SW480 (cell line): ENCODE measurements at places on chromosomes 2 and 18.
A peak's percentile ranks its signal among the peaks of the same experiment; 100 is the strongest.

DNA sequence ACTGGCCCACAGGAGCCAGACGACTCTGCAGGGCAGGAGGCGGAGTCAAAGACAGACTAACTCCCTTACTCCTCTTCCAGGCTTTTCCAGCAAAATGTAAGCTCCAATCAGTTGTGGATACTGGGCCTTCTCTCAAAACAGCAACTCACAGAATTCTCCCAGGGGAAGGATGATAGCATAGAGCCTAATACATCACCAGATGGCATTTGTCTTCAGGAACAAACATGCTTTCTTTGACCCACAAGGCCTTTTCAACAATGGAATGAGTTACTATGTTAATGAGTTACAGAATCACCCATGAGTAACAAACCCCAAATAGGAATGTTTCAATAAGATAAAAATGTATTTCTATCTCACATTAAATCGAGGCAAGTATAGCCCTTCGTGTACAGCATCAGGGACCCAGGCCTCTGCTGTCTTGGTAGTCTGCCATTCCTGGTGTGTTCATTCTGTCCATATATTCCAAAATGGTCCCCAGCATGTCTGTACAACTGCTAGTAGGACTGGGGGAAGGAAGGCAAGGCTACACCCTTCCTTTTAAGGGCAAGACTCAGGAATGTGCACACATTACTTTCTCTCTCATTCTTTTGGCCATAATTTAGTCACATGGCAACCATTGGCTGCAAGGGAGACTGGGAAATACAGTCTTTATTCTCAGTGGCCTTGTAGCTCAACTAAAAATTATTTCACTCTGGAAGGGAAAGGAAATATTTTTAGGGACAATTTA is 76.4 kb downstream of the BOD1L2 start:
- no peak for DNase-seq

DNA sequence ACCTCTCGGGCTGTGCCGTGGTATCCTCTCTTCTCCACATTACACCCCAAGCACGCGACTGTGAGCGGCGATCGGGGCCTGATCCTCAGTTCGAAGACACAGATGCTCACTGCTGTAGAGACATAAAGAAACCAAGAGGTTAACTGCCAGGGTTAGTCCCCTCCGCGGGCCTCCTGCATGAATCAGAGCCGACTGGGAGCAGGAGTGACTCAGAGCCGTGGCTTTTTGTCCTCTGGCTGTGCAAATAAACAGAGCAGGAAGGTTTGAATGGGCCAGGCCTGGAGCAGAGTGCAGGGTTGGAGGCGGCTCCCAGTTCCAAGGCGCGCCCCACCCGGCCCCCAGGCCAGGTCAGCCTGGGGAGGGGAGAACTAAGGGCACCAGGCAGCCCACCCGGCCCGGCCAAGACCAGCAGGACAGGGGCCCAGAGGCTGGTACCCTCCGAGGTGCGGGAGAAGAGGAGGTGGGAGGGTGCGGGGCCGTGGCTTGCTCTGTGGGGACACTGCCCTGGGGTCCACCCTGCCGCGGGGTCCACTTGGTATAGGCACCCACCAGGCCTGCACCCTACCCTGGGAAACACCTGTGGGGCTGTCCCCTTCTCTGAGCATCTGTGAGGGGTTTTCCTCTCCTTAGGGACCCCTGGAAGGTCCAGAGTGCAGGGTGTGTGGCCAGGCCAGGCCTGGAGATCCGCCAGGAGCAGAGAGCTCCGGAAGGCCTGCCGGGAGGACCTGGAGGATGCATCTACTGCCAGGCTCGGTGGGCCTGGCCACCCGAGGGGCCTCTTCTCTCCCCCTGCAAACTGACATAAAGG is 16.5 kb downstream of the TWIST2 start:
- peak; percentile 93 for DNase-seq

GRCh38 chr2:27634291-27634690 is 5.4 kb downstream of the GPN1 start:
- no peak for DNase-seq

- no peak for DNase-seq
These were observed 112.4 kb downstream of the SPP2 start for GRCh38 chr2:234162861-234163260.

- no peak for DNase-seq
These were observed 102.3 kb downstream of the KCNF1 start for GRCh38 chr2:11014026-11014425.

DNA sequence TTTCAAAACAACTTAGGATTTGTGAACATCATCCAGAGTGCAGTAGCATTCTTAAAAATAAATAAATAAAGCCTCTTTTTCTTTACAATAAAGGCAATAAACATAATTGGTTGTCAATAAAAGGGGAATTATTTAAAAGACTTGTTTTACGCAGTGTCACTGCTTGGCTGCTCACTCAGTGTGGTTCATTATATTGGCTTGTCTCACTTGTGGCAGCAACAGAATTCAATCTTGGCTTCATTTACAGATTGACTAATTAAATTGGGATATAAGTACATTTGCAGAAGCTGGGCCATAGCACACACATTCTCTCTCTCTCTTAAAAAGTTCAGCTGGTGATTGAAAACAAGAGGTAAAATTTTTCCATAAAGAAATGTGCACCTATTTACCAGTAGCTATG is 1027.6 kb downstream of the LRP1B start:
- no peak for DNase-seq

DNA sequence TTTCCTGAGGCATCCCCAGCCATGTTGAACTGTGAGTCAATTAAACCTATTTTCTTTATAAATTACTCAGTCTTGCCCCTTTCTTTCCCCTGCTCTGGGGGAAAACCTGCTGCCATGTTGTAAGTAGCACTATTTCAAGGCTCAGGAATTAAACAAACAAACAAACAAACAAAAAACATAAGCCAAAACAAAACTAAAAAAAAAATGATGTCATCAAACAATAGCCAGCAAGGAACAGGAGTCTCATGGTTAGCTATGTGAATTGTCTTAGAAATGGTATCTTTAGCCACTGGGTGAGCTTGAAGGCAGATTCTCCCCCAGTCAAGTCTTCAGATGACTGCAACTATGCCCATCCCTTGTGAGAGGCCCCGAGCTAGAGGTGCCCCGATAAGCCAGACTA is 823.4 kb upstream of the ZEB2 start:
- DNase-seq: no peak

- DNase-seq: no peak
These were observed 23.7 kb upstream of the MYO5B start for GRCh38 chr18:50218432-50219197.

DNA sequence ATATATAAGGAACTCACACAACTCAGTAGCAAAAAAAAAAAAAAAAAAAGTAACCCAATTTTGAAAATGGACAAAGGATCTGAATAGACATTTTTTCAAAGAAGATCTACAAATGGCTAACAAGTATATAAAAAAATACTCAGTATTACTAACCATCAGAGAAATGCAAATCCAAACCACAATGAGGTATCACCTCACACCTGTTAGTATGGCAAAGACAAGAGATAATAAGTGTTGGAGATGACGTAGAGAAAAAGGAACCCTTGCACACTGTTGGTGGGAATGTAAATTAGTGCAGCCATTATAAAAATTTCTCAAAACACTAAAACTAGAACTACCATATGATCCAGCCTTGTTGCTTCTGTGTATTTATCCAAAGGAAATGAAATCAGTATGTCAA is 5.8 kb upstream of the CNDP1 start:
- DNase-seq: no peak

DNA sequence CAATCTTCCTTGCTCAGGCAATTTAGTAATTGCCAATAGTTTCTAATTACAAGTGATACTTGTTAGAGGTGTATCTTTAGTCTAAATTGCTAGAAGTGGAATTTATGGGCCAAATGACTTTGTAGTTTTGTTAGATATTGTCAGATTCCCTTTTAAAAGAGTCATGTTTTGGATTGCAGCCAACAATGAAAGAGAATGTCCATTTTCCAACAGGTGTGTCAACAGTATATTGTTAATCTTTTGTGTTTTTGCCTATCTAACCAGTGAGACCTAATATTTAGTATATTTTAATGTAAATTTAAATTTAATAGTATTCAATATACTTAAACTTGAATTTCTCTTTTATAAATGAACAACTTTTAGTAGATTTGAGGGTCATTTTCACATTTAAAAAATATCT is 259.4 kb upstream of the ETAA1 start:
- no peak for DNase-seq

DNA sequence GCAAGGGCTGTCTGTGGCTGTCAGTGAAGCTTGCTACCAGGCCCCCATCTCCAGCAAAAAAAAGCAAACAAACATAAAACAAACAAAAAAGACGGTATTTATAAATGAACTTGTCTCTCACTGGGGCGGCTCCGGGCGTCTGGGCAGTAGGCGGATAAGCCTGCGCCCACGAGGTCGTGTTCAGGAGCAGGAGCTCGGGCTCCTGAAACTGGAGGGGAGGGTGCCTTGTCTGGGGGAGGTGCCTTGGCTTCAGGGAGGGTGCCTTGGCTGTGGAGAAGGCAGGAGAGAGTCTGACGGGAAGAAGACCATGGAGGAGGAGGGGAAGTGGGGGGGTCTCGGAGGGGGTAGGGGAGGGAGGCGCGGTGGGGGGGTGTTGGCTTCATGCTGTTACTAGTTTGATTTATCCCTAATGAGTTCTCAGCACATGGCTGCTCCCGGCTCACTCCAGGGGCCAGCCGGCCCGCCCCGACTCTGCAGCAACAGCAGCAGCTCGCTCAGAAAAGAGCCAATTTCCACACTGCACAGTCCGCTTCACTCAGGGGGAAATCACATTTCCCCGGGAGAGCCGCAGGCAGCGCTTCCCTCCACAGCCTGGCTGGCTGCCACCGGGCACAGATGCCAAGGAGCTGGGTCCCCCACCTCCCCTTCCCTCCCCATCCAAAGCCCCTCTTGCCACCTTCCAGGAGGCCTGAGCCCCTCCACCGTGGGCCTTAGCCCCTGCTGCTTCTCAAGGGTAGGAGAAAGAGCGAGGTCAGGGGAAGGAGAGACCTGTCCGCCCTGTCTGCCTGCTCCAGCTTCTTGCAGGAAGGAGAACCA is 38.7 kb downstream of the PSD4 start:
- no peak for DNase-seq

DNA sequence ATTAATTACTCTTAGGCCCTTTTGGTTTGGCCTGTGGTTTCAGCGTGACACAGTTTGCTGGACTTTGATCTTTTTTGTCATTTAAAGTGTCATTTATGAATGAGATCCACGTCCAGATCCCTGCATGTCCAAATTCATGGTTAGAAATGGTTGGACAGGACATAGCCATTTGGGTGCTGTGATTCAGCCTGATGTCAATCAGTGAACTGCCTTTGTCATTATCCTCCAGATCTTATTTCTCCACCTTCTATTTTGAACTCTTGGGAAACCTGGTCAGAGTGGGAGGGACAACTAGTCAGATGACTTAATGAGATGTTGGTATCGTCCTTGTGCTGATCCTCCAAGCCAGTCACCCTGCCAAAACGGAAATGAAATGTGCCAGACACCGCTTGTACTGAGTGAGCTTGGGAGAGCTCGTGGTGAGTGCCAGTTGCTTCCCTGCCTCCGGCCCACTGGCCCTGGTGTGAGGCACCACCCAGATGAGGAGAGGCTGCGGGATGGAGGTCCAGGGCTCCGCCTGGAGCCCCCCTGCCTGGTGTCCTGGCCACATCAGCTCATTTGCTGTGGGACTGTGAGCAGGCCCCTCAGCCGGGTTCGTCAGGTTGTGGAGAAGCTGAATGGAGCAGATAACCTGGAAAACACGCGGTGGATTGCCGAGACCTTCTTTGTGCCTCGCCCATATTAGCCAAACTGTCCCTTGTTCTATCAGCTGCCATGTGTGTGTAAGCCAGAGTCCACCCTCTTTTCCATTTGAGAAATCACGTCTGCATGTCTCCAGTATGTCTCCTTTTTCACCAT is 70.1 kb downstream of the DGKD start:
- peak; percentile 79 for DNase-seq

DNA sequence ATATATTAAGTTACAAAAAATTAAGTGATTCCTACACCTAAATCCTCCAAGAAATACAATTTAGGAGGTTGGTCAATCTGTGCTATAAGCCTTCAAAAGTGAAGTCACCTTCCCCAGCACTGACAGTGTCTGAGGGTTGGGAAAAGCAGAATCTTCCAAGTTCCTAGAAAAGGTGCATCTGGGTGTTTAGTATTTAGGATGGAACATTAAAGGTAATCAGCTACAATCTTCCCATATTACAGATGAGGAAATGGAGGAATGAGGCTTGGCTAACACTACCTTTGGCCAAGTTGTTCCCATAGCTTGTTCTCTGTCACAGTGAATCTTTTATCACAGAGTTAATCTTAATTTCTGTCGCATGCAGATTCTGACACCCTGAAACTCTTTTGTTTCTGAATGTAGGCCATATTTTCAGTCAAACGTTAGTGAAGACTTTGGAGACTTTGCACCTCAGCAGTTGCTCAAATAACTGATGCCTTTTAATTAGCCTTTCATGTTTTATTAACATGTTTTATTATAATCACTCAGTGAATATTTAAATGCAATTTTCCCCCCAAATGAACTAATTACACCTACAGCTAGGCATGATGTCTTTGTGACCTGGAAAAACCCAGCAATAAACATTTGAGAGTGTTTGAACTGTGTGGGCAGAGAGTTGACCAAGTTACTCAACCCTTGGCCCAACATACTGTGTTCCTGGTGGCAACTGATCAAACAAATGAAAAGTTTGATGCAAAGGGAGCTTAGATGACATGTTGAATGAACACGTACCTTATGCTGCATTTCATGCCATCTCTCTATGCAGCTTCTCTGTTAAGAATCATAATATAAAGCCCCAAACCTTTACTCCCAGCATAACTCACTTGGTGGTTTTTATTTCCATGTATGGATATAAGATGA is 17.6 kb downstream of the FN1 start:
- no peak for DNase-seq
